Left cardiac atrium (tissue), 4 donors: ENCODE measurements at places on chromosomes 5 and 9.

DNA sequence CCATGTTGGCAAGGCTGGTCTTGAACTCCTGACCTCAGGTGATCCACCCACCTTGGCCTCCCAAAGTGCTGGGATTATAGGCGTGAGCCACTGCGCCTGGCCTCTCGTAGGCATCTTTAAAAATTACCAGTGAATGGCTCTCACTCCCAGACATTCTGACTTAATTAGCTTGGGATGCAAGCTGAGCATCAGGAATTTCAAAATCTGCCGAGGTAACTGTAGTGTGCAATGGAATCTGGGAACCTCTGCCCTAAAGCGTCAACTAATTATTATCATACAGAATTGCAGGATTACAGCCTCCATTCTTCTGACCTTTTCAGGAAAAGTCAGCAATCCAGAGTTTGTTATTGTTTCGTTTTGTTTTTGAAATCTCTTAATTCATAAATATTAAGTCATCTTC is 213.4 kb upstream of the DMAC1 start:
- DNase-seq, result no peak

DNA sequence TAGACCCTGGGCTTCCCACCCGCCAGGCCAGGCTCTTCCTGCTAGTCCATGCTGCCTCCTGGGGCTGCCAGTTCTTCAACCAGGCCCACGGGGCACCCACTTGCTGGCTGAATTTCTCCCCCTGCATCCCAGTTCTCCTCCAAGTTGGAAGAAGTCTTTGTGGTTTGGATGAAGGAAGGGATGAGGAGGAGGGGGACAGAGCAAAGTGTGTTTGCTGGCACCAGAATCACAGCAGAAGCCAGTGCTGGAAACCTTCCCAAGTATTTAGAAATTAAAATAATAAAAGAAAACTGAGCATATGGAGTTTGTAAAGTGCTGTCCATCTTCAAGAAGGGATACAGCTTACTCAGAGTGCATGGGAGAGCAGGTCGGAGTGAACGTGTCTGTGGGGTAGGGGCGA is 19.4 kb upstream of the UNC5A start:
- DNase-seq, result no peak

DNA sequence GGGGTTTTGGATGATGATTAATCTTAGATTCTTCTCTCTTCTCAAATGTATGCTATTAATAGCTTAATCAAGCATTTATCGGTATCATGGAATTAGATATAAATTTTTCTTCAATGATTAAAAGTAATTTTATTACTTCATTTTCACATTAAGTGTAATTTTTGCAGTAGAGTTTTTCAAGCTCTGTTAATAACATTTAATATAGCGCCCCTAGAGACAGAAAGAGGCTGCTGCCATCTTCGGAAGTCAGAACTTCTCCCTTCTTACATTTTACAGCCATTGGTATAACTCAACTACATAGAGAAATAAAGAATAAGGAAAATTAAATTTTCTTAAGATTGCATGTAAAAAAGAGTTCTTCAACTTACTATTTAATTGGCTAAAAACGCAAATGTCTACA is 540.3 kb downstream of the GABRG2 start:
- no peak for DNase-seq

- no peak for DNase-seq
Observed at GRCh38 chr5:43421450-43422133, 9.4 kb upstream of the CCL28 start.
